Ureter (tissue), 1 donor: ENCODE measurements at places on chromosomes 5 and 9. TPM values are rescaled to one million over a fixed set of nuclear protein-coding genes. Genes with fewer than 3 reads are reported as not detected.

The LHX6 gene
- total RNA-seq: 5.7 TPM

The ERAP2 gene
- total RNA-seq: 9.2 TPM

The NUTM2F gene
- not detected for total RNA-seq

The GLRX gene
- total RNA-seq: 21.1 TPM

The PCDHA1 gene
- total RNA-seq: not detected

The SPINK4 gene
- total RNA-seq: not detected

DNA sequence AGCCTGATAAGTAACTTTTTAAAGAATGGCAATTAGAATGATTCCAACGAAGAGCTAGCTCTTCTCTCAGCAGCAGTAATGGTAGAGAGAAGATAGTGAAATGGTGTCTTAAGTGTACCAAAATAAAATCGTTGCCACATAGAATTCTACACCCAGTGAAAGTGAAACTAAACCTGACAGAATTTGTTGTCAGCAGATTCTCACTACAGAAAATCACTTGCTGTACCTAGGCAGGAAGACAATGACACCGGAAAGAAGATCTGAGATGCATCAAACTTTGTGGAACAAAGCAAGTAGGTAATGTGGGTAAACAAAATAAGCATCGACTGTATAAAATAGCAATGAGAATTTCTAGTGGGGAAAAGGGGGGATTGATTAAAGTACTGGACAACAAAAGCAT lies 20.7 kb upstream of the EBF1 start:
- DNase-seq: no peak

DNA sequence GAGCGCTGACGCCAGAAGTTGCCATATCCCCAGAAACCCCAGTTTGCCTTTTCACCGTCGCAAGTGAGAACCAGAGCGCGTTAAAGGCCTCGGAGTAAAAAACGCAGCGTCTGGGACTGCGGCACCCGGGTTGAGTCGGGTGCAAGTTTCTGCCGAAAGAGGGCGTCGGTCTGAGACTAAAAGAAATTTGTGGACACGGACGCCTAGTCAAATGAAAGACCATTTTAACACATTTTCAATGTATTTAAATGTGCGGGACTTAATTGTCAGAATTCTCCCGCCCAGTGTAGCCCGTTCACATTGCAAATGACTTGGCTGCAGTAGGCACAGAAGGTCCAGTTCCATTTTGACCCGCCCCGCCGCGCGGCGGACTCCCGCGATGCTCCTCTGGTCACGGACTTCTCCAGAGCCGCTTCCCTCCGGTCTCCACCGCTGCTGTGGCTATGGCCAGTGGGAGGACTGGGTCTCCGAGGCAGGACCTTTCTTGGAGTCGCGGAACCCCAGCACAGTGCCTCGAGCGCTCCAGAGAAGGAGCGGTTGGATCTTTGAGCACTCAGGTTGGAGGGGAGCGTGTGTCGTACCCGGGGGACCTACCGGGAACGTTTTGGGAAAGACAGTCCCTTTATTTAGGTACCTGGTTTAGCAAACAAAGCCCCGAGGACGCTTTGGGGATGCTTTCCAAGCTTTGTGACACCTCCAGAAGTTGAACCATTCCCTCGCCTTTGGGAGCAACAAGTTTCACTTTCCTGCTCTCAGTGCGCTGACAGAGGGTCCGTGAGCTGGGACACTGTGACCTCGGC lies 1.2 kb upstream of the NPR3 start:
- DNase-seq: peak; percentile 71

- DNase-seq: peak; percentile 91
Measured at GRCh38 chr9:89179895-89180734, 1.5 kb upstream of the SHC3 start.

GRCh38 chr9:121785673-121786542 lies 134.5 kb downstream of the DAB2IP start:
- no peak for DNase-seq

GRCh38 chr9:80932947-80933780 lies 756.2 kb downstream of the TLE1 start:
- no peak for DNase-seq

DNA sequence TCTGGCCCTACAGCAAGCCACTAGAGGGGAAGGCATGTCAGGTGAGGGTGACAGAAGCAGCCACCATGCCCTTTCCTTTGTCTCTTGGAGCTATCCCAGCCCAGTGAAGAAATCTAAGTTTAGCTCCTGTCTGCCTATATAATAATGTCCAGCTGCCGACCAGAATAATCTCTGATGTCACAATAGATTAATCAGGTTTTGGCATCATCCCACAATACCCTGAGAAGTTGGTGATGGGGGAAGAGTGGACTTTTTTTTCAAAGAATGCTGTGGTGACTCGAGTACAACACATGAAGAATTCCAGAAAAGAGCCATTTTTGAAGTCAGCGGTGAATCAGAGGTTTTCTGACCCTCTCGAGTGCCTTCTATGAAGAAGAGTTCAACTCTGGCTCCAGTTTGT lies 1.7 kb upstream of the TSLP start:
- no peak for DNase-seq

DNA sequence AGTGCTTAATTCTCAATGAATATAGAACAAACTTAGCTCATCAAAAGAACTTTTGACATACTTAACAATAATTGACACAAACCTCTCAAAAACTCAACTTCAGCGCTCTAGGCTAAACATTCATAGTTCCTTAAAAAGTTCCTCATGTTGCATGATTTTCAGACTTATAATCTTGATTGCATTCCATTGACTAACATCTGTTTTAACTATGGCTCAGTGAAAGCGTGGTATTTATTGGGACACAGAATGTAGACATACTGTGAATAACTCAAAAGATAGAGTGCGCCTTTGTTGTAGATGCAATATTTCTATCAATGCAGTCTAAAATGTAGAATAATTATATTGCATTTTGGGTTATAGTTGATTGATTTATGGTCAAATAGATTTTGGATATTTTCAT lies 227.1 kb upstream of the HAPLN1 start:
- no peak for DNase-seq

GRCh38 chr5:14109041-14109747 lies 33.9 kb upstream of the TRIO start:
- no peak for DNase-seq

- no peak for DNase-seq
Measured at GRCh38 chr9:89529243-89530035, 31.5 kb upstream of the SEMA4D start.

DNA sequence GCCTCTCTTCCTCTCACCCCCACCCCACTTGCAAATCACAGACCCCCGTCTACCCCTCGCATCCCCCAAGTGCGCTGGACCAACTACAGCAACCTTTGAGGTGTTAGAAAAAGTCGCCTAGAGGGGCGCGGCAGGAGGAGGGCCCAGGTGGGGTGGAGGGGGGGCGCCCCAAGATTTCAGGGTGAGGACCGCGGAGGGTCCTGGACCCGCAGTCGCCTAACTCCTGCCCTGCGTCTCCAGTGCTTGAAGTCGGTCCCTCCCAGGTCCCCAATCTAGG lies 379 bp upstream of the EGFLAM start:
- DNase-seq: no peak
